Large intestine (tissue), 12 donors: ENCODE measurements at places on chromosomes 11 and 22. TPM values are rescaled to one million over a fixed set of nuclear protein-coding genes. Genes with fewer than 3 reads are reported as not detected.

DNA sequence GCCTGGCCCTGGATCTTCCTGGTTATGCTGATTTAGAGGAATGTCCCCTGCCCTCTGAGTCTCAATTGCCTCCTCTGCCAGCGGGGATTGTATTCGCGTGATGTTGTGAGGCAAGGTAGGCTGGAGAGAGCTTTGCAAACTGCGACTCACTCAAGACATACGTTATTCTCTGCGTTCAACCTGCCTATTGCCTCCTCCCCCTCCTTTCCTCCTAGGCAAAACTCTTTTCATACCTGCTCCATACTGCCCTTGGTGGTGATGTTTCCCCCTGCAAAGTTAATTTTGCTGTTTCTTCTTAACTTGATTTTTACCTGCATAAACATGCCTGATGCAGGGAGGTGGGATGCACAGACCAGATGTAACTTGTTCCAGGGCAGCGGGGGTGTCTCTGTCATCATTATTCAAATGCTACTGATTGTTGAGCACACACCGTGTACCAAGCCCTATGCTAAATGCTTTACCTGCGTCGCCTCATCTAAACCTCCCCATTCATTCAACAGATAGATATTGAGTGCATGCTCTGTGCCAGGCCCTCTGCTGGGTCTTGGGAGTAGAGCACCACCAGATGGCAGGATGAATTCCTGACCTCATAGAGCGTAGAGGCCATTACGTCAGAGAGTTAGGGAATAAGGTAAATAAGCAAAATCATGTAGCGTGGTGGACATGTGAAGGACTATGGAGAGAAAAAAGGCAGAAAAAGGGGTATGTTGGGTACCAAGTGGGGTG, 29.0 kb downstream of the SGSM1 start:
- DNase-seq, result no peak

DNA sequence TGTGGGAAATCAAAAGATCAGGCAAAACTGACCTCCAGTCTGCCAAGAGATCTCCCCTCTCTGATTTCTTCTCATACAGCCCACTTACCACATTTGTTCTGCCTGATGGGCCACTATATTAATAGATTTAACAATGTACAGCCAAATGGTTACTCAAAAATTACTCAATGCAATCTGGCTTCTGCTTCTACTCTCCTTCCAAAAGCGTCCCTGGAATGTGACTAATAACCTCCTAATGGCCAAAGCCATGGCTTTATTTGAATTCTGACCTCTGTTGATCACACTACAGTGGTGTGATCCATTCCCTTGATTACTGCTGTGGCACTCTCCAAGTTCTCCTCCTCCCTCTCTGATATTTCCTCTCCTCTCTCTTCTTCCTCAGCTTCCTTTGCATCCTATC, 86.2 kb downstream of the MPPED2 start:
- no peak for DNase-seq

Gene MAP6
- polyA plus RNA-seq, result 20.1 TPM

Gene CACNA1I
- 0.04 TPM for polyA plus RNA-seq

DNA sequence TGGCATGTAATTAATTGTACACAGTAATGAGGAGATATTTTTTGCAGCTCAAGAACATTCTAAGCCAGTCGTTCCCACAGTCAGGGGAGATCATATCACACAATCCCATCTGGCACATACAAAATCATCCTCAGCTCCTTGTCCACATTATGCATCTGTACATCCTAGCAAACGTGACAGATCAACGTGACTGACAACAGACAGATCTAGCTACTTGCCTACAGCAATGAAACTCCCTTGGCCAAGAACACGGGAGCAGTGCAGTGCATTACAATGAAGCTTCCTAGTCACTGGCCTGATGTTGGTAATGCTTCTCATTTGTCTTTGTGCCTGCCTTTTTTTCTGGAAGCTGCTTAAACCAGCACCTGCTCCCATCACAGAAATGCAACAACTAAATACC, 24.5 kb upstream of the GUCY1A2 start:
- no peak for DNase-seq

Gene PLXNB2
- polyA plus RNA-seq, result 65.0 TPM

Gene NELL1
- polyA plus RNA-seq, result 5.1 TPM

GRCh38 chr11:21554284-21554683, 638.6 kb upstream of the ANO5 start:
- DNase-seq, result no peak

Gene HTR3A
- 2.1 TPM for polyA plus RNA-seq

- no peak for DNase-seq
Observed at GRCh38 chr11:17331669-17332068, 19.9 kb upstream of the NCR3LG1 start.

DNA sequence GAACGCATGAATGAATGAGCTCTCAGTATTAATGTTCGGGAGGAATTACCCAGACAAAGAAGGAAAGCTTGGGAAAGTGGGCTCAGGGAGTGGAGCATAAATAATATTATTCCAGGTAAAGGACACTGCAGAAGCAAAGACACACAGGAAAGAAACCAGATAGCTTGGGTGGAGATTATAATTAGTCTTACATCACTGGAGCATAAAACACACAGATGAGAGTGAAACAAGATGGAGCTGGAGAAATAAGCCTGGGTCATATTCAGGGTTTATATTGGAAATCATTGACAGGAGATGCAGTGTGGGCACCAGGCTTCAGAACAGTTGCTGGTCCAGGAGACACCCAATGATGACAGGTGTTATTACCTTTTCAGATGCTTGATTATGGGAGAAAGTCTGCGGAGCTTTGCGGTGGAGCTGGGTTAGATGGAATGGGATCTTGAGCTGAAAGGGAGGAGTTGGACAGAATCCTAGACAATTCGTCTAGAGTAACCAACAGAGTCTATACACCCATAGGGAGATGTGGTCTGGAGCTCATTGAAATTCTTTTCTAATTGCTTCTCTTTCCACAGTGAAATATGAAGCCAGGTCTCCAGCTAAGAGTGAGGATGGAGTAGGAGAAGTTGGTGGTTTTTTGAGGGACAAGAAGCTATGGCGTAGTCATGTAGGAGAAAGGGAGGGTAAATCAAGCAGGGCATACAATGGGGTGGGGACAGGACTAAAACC, 227.2 kb downstream of the FAM76B start:
- no peak for DNase-seq

DNA sequence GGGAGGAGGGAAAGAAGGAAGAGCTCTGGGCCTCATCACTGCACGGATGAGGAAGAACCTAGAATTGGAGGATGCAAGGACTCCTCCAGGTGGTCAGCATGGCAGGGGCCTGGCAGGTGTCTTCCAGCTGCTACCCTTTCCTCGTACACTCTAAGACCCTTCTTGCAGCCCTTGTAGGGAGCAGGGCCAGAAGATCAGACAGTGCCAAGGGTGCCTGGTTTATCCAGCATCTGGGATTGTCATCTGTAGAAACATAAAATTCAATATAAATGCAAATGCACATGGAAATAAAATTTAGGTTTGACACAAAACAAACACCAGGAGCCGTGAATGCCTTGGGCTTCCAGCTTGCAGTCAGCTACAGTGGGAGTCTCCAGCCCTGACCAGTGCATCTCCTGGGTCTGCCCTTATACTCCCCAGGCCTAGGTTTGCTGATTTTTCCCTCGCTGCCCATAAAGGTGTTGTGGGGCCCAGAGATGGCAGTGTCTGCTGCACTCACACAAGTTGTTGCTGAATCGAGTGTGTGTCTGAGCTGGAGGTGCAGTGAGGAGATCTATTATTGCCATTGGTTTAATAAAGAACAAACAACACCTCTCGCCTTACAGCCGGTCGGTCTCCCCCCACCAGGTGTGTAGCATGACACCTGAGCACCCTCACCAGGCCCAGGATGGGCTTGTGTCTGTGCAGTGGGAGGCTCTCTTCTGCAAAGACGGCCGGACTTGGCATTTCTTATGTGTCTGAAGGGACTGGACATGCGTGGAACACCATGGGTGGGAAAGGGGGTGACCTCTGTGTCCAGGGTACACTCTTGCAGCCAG, 87.1 kb downstream of the BCR start:
- no peak for DNase-seq

GRCh38 chr22:38948181-38948940, 9.0 kb upstream of the APOBEC3A start:
- DNase-seq, result no peak

Gene OR51B4
- 0.07 TPM for polyA plus RNA-seq

DNA sequence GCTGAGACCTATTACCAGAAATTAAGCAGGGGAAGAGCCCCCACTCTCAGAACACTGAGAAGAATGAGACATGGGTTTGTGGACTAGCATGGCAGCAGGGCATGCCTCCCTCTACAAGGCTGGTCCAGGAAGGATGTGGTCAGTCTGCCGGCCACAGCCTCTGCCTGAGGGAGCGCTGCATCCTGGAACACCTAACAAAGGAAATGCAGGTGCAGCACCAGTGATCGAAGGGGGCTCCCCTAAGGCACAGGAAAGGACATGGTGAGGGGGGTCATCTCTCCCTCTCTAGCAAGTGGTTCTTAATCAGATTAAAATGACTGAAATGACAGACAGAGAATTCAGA, 40.6 kb upstream of the ARL14EP start:
- no peak for DNase-seq

DNA sequence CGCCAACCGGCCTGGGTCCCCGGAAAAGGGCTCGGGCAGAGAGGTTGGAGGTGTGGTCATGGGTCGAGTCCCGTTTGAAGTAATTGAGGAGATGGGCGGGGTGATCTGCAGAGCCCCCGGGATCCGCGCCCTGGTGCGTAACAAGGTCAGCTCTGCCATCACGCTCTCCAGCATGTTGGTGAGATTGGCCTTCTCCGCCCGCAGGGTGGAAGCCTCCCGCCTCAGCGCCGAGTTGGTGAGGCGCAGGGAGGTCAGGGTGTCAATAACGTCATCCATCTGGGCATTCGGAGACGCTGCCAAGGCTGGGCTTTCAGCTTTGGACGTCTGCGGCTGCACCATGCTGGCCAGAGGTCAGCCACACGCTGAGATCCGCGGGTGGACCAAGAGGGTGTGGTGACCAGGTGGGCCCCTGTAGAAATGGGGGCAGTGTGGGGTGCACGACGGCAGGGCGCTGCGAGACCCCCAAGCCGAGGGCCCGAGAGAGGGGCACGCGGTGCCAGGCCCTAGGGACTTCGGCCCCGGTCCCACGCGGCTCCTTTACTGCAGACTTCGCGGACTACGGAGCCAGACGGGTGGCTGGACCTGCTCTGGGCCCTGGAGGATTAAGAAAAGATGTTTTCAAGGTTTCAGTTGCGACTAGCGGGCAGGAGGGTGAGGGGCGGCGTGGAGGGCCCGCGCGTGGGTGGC, 672 bp downstream of the RTL6 start:
- peak; percentile 66 for DNase-seq
